Activated gamma-delta T cell treated with anti-CD3 and anti-CD28 coated beads, Interleukin-2, amount 50 U/mL, for 16 hours (primary cell): ENCODE measurements at places on chromosomes 16 and 17.

- no peak for DNase-seq
Measured at GRCh38 chr16:15038689-15039088, 17.2 kb downstream of the NTAN1 start.

- DNase-seq, result no peak
Measured at GRCh38 chr16:56311208-56312027, 113.9 kb downstream of the AMFR start.

DNA sequence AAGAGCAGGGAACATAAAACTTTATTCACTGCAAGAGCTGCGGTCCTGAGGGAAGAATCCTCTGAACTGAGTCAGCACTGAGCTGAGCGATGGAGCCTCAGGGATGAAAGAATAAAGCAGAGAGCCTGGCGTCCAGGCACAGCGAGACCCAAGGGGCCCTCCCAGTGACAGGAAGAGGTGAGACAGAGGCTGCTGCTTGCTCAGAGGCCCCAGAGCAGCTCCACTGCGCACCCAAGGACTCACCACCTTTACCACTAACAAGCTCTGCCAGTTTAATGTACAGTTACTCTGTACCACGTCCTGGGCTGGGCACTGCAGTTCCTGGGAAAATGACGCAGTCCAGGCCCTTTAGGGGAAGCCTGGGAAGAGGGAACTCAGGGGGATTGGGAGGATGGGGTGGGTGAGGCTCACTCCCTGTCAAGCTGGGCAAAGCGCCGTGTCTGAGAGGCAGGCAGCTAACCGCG is 5.6 kb downstream of the GFAP start:
- no peak for DNase-seq

DNA sequence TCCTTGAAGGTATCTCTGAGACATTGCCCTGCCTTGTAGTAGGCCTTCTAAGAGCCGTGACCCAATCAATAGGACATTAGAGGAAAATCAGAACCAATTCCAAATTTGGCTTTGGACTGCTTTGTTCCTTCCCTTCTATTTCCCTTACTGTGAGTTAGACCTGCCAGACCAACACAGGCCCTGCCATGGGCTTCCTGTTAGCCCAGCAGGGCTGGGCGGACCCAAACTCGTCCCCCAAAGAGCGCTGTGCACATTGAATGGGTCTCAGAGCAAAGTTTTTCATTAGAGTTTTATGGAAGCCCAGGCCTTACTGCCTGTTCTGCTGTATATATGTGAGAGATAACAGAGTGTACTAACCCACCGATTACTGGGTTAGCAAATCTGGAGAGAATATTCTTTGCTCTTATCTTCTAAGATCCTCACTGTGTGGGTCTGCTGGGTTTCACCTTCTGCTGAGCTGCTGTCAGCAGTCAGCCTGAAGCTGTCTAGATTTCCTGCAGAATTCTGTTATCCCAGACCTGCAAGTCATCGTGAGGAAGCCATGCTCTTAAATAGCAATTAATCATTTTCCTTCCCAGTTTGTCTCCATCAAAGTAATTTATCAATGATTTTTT is 5.7 kb downstream of the ARHGAP44 start:
- DNase-seq, result no peak

DNA sequence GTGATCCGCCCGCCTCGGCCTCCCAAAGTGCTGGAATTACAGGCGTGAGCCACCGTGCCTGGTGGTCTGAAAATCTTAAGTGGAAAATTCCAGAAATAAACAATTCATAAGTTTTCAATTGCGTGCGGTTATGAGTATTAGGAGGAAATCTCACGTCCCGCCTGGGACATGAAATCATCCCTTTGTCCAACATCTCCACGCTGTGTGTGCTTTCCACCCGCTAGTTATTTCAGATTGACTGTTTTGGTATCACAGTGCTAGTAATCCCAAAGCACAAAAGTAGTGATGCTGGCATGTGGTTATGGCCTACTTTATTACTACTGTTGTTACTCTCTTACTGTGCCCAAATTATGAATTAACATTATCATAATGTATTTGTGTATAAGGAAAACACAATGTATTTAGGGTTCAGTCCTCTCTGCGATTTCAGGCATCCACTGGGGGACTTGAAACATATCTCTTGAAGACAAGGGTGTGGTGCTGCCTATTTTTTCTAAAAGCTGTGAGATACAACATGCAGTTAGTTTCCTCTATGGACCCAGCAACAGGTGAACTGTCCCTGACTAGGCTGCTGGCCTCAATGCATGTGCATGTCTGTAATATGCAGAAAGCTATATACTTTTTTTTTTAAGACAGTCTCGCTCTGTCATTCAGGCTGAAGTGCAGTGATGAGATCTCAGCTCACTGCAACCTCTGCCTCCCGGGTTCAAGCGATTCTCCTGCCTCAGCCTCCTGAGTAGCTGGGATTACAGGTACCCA is 32.3 kb downstream of the SLC47A1 start:
- no peak for DNase-seq

DNA sequence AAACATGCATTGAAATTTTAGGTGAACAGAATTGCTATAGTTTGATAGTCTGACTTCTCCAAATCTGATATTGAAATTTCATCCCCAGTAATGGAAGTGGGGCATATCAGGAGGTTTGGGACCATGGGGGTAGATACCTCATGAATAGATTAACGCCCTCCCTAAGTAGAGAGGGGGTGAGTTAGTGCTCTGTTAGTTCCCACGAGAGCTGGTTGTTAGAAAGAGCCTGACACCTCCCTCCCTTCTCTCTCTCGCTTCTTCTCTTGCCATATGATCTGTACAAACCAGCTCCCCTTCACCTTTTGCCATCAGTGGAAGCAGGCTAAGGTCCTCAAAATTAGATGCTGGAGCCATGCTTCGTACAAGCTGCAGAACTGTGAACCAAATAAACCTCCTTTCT is 78.8 kb downstream of the BRIP1 start:
- DNase-seq, result no peak
